ENCODE measurements at places on chromosomes 12 and 14. TPM values are rescaled to one million over a fixed set of nuclear protein-coding genes. Genes with fewer than 3 reads are reported as not detected.

- no peak for DNase-seq
Observed at GRCh38 chr12:88328090-88328489, 186.0 kb downstream of the TMTC3 start.

GRCh38 chr12:20494851-20495250 is 126.5 kb downstream of the PDE3A start:
- DNase-seq = no peak

DNA sequence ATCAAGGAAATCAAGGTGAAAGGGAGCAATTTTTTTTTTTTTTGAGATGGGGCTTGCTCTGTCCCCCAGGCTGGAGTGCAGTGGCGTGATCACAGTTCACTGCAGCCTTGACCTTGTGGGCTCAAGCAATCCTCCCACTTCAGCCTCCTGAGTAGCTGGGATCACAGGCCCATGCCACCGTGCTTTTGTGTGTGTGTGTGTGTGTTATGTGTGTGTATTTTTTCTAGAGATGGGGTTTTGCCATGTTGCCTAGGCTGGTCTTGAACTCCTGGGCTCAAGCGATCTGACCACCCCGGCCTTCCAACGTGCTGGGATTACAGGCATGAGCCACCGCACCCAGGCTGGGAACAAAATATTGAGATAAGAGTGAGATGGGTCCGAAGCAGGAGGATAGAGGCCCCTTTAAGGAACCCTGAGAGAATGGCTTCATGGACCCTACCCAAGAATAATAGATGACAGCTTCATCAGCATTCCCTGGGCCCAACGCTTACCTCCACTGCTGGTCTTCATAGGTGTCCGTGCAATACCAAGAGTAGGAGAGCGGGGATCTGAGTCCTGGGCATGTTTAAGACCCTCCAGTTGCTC is 1.0 kb downstream of the CDCA3 start:
- DNase-seq = peak; percentile 50

- DNase-seq = peak; percentile 18
Observed at GRCh38 chr12:50788561-50788960, 24.7 kb downstream of the ATF1 start.

- no peak for DNase-seq
Observed at GRCh38 chr14:49895480-49895879, 2.6 kb downstream of the ARF6 start.

DNA sequence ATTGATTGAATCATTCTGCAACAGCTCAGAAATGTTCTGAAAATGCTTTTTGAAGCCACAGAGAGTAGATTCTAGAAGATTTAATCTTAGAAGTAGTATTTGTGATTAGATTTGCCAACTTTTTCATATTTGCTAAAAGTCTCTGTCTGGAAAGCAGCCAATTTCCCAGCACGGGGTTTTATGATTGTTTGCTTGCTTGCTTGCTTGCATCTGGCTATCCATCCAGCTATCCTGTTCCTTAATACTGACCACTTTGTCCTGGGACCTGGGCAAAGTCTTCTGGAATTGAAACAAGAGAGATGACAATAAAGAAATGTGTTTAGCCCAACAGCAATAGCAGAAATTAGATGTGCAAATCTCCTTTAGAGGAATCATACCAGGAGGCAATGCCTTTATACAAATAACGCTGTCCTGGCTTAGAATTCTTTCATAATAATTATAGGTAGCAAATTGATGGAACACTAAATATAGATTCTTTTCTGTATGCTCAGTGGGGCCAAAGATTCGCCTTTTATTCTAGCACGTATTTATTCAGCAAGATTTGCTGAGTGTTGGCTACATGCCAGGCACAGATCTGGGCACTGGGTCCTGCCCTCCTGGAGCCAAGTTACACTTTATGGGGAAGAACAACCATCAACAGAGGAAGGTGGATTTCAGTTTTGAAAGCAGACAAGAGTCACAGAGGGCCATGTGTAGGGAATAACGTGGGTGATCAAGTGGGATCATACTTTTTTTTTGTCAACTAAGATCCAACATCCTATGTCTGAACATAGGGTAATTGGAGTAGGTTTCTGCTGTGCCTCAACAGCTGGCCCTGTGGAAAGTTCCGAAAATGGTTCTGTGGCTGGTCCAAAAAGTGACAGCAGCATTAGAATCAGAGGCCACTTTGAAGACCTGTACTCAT is 25.3 kb downstream of the MYBPC1 start:
- DNase-seq = no peak

DNA sequence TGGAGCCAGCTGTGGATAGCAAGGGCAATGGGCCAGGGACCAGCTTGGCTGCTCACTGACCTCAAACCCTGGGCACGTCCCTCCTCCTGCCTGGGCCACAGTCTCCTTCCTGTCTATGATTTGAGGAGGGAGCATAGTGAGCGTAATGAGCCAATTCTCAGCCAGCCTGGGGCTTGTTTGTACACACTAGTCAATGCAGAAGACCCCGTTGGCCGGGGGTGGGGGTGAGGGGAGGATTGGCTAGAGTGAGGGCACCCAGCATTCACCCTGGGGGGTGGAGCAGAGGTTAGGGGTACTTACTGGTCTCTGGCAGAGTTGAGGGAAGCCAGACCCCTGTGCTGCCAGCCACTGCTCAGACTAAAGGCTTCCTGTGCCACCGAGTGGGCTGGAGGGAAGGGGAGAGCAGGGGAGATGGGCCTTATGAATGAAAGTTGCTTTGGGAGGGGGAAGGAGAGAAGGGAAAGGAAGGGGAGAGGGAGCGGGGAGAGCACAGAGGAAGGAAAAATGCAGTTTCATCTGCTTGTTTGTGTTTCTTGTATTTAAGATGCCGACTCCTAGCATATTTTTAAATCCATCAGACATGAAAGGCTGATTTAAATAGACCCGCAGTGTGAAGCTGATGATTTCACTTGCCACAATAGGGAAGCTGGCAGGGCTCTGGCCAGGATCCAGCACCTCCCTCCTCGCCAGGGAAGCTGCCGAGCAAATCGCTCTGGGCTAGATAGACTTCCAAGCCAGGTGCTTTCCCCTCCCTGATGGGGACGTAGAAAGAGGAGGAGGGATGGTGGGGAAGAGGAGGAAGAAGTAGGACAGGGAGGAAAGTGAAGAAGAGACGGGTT is 114.0 kb downstream of the PRMT8 start:
- DNase-seq = peak; percentile 65

DNA sequence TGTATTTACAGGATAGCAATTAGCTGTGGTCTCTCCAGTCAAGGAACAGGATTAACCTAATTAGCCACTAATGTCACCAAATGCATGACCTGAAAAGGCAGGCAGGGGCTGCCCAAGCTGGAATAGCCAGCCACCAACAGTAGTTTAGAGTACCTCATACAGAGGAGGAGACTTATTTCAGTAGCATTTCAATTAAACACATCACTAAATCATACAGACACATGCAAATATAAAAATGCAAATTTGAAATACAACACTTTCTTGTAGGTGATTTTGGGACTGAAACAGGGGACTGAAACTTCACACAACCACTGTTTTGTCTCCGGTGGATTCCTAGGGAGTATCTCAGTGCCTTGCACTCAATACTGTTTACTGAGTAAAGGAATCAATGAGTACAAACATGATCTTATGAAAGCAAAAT is 636 bp upstream of the IFNG-AS1 start:
- no peak for DNase-seq

DNA sequence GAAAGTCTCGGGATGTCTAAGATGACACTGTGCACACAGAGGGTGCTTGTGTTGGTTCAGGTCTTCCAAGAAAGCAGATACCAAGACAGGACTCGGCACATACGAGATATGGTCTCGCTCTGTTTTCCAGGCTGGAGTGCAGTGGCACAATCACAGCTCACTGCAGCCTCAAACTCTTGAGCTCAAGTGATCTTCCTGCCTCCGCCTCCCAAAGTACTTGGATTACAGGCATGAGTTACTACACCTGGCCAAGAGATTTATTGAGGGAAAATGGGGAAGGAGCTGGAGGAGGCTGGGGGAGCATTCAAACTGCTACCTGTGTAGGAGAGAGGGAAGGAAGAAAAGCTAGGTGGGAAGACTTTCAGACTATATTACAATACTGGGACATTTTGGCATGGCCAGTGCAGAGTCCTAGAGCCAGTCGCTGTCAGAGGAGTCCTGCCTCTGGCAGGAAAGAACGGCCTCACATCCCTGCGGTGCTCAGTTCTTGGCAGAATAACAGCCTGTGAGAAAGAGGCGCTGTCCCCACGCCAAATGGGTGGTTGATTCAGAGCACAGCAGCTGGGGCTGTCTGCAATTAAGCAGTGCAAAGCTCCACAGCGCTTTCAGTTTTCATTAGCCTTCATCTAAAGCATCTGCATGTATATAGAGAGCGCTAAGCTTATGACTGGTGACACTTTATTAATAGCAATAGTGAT is 18.3 kb downstream of the SLC17A8 start:
- peak; percentile 75 for DNase-seq

- no peak for DNase-seq
Observed at GRCh38 chr14:68439676-68440075, 353.2 kb downstream of the ZFP36L1 start.

GRCh38 chr14:93295541-93296220 is 37.2 kb downstream of the BTBD7 start:
- DNase-seq = no peak

DNA sequence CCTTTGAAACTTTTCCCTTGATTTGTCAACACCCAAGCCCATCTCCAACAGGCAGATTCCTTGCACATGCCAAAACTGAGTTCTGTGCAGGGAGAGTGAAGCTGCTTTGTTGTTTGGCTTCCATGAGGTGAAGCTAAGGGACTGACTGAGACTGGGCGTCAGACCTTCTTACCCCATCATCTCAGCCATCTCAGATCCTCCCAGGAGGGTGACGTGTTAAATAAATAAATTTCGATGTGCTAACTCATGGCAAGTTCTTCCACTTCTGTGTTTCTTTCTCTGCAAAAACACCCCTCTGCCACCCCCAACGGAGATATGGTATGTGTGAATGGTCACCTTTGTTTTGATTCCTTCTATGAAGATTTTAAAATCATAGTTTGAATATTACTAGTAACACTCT is 17.8 kb downstream of the UTP20 start:
- no peak for DNase-seq

- DNase-seq = peak; percentile 91
Observed at GRCh38 chr12:56007564-56008559, 10.8 kb downstream of the SUOX start.

- peak; percentile 84 for DNase-seq
Observed at GRCh38 chr12:3641428-3642018, 111.4 kb downstream of the CRACR2A start.

DNA sequence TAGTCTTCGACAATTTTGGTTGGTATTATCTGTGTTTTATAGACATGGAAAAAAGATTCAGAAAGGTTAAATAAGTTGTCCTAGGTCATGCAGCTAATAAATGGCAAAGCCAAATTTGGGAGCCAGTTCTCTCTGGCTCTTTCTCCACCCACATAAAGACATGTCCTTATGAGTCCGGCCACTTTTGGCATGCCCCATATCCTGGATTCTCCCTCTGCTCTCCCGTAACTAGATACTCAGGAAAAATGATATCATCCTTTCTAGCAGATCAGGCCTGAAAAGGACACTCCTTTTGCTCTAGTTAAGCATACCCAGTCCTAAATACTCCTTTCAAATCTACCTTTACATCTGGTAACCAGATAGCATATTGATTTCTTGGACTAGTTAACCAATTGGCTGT is 64.4 kb downstream of the TTLL5 start:
- peak; percentile 3 for DNase-seq

- DNase-seq = no peak
Observed at GRCh38 chr12:42638697-42639096, 49.2 kb upstream of the PRICKLE1 start.

GRCh38 chr14:61281186-61281947 is at the start of gene TMEM30B:
Gene TMEM30B (minus strand): TSS chr14:61281338. CDS start chr14:61281147, 191 bp downstream.
- no peak for DNase-seq

DNA sequence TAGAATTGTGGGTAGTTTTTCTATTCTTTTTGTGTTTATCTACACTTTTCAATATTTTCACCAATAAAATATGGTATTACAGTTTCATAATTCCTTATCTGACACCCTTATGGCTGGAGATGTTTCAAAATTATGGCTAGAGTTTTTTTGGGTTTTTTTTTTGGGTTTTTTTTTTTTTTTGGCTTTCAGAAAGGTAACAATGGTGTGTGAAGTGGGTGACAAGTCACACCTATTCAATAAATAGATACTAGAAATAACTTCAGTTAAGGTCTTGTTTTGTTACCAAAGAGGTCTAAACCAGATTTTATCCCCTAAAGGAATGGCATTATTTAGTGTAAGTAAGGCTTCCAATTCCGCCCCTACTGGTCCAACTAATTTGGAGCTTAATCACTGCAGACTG is 19.5 kb downstream of the SPPL3 start:
- no peak for DNase-seq

DNA sequence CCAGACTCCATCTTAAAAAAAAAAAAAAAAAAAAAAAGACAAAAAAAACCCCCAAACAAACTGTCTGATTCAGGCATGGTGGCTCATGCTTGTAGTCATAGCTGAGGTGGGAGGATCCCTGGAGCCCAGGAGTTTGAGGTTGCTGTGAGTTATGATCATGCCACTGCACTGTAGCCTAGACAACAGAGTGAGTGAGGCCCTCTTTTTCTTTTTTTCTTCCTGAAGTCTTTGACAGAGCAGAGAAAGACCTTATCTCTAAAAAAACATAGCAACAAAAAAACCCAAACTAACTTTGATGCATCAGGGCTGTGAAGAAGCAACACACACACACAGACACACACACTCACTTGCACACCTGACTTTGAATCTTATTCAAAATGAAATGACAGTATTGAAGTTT is 7.7 kb upstream of the AMN1 start:
- peak; percentile 71 for DNase-seq

DNA sequence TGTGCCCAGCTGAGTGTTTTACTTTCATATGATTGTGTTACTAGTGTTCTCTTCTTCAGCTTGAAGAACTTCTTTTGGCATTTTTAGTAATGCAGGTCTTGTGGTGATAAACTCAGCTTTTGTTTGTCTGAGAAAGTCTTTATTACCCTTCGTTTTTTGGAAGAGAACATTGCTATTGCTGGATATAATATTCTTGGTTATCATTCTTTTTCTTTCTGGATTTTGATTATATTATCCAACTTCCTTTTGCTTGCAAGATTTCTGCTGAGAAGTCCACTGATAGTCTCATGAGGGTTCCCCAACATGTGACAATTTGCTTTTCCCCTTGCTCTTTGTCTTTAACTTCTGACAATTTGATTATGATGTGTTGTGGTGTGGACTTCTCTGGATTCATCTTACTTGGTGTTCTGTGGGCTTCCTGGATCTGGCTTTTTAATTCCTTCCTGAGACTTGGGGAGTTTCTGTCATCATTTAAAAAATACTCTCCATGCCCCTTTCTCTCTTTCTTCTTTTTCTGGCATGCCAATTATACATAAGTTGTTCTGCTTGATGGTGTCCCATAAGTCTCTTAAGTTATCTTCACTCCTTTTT is 416.8 kb downstream of the CCDC91 start:
- DNase-seq = no peak

Gene EFS
- total RNA-seq = 9.8 TPM

Gene C1S
- 478 TPM for total RNA-seq

Gene TAS2R7
- not detected for total RNA-seq

Gene PIWIL1
- total RNA-seq = not detected

Gene COPZ1
- 96.9 TPM for total RNA-seq

Gene WDR89
- total RNA-seq = 10.5 TPM

Gene MAP3K12
- total RNA-seq = 51.9 TPM

Gene LMO3
- total RNA-seq = 3.2 TPM

Gene ADAMTS20
- total RNA-seq = not detected
